ENCODE measurements at places on chromosomes 2 and 18. TPM values are rescaled to one million over a fixed set of nuclear protein-coding genes. Genes with fewer than 3 reads are reported as not detected.

- DNase-seq = no peak
Measured at GRCh38 chr2:53508667-53509066, 258.9 kb upstream of the CHAC2 start.

RRM2 gene
- 33.2 TPM for polyA plus RNA-seq

DNA sequence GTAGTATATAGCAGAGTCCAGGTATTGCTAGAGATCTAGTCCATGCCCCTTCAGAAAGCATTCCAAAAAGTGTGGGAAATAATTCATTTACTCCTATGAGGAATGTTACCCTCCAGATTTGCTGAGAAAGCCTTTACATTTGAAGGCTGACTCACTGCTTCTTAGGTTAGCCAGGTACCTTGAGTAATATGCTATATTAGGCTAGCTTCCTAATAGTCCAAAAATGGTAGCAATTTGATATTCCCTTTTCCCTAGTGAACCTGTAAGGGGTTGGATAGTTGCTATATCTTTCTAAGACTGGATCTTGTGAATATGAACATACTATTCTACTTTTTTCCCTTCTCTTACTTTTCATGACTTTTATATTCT lies 63.6 kb downstream of the SPOPL start:
- no peak for DNase-seq

TSPYL6 gene
- polyA plus RNA-seq = 0.06 TPM

- DNase-seq = no peak
Measured at GRCh38 chr2:80579756-80580155, 275.2 kb upstream of the LRRTM1 start.

All from large intestine (tissue), 12 donors.